ENCODE measurements at places on chromosomes 13 and 19.

GRCh38 chr13:95660981-95661581 lies 15.9 kb upstream of the DNAJC3 start:
- no peak for DNase-seq

DNA sequence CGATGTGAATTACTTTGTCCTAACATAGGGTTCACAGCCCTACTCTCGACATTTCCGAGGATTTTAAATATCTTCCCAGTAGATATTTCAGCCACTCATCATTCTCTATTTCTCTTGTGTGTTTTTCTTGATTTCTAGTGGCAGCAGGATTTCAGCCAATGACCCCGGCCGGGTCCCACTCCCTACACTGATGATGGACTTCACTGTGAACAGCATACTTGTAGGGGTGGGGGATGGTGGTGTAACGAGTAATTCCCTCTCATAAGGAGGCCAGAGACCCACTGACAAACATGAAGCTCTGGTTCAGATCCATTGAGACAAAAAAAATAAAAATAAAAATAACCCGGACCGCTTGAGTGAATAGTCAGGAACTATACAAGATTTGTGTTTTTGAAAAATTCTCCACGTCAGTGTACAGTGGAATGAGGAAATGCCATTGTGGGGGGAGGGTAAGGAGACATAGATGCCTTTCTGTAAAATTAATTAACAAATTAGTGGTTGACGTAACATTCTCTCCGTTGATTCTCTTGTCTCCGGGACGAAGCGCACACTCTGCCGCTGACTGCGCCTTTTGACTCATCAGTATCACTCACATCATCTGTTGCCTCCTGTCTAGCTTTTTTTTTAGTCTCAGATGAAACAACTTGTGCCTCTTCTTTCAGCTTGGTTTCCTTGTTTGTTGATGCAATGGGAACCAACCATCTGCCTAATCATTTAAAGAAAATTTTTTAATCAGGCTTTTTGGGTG lies 48.8 kb upstream of the IRS2 start:
- DNase-seq, result no peak

- no peak for DNase-seq
These were observed 26.1 kb upstream of the TIMM44 start for GRCh38 chr19:7969555-7969939.

DNA sequence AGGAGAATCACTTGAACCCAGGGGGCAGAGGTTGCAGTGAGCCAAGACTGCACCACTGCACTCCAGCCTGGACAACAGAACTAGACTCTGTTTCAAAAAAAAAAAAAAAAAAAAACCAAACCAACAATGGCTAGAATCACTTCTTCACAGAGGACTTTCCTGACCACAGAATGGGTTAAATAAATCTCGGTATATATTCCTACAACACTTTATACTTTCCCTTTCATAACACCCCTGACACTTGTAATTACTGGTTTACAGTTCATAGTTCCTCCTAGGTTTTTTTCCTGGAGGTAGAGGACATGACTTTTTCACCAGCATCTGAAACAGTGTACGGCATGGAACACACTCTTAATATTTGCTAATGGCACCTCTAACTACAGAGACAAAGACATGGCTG lies 31.4 kb downstream of the ZDHHC20 start:
- no peak for DNase-seq

- DNase-seq, result no peak
These were observed 102.0 kb downstream of the PCDH9 start for GRCh38 chr13:67128136-67128535.

- DNase-seq, result no peak
These were observed 173.9 kb downstream of the ZIC5 start for GRCh38 chr13:99797691-99798090.

DNA sequence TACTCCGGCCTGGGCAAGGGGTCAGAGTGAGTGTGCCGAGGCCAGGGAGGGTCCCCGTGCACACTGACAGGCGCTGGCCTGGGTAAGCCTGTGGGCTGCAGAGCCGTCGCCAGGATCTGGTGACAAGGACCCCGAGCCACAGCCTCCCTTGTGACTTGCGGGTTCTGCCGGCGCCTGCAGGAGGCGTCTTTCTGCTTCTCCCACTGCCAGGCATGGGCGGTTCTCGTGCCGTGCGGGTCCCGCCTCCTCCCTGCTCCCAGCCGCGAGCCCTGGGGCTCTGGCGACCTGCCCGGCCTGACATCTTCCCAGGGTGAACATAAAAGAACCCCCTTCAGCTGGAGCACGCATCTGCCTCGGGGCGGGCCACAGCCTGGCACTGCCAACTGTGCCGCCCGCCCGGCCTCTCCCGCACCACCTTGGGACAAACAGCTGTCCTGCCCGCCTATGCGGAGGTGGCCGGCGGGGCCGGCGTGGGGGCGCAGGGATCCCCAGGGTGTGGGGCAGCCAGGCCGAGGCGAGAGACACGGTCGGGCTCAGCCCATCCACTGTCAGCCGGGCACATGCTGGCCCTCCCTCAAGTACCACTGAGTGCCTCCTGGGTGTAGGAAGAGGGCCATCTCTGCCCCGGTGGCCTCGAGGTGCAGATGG lies 1.5 kb upstream of the HCN2 start:
- peak; percentile 45 for DNase-seq

DNA sequence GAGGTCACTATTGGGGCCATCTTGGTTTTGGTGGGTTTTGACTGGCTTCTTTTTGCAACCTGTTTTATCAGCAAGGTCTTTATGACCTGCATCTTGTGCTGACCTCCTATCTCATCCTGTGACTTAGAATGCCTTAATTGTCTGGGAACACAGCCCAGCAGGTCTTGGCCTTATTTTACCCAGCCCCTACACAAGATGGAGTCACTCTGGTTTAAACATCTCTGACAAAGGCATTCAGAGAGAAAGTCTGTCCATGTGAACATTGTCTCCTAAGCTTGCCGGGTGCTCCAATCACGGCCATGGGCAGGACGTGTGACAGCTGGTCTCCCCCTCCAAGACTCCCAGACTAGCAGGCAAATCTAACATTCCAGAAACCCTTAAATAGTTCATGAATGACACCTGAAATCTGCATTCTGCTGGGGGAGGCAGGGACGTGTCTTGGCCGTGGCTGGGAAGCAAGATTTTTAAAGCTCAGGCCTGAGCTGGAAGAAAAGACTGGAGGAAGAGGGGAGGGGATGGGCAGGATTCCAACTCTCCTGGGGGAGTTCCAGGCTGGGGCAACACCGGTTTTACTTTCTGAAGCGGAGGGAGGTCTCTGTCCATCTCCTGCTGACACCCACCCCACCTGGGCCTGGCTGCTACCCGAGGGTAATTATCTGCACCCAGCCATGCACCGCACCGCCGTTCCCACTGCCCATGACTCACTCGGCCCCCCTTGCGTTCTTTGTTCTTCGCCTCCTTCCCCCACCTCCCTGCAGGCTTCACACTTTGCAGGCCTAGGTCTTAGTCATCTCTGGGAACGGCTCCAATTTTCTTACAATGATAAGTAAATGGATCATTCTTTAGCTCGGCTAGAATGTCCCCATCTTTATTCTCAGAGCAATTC lies 11.6 kb upstream of the OR1M1 start:
- no peak for DNase-seq

DNA sequence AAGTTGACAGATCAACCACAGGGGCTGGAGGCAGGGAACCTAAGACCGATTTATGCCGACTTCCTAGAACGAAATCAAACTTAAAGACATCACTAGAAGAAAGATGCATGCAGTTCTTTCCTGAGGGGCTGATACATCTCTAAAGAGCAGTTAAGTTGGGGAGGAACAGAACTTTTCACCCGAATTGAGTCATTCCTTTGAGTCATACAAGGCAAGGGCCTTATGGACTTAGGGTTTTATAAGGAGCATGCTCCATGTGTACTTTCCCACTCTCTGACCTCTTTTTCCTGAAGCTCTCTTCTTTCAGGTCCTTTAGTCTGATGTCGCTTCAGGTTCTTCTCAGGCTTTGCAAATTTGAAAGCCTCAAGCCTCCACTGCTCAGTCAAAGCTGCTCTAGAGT lies 7.9 kb upstream of the FBXL3 start:
- DNase-seq, result no peak

DNA sequence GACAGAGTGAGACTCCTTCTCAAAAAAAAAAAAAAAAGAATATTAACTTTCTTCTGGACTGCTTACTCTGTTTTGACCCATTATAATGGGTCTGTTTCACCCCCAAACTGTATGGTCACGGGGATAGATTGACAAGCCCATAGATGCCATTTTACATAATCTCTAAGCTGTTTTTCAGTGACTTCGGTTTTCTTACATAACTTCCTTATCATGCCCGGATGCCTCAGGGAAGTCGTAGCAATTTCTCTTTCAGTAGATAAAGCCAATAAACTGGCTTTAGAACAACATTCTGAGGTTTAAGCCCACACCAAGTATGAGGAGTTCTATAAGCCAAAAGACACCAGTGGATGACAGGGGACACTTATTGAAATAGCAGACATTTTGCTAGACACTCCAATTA lies 5.9 kb upstream of the ZNF254 start:
- DNase-seq, result no peak

GRCh38 chr13:47120282-47120681 lies 223.4 kb upstream of the HTR2A start:
- no peak for DNase-seq

DNA sequence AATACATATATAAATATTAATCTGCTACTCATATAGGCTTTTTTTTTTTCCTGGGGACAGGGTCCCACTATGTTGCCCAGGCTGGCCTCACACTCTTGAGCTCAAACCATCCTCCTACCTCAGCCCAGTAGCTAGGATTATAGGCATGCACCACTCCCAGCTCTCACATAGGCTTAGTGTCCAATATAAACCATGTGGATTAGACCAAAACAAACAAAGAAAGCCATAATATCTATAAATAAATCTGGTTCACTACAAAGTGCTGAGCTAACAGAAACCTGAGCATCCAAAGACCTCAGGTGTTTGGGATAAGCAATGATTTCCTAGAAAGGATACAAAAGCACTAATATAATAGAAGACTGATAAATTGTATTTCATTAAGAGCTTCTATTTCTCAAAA lies 26.0 kb downstream of the TBC1D4 start:
- no peak for DNase-seq

Measured in stimulated activated CD8-positive, alpha-beta memory T cell treated with anti-CD3 and anti-CD28 coated beads, Interleukin-4, amount 100 ng/mL, for 24 hours (primary cell).